Inflammatory macrophage (primary cell): ENCODE measurements at places on chromosomes 2 and 18.

DNA sequence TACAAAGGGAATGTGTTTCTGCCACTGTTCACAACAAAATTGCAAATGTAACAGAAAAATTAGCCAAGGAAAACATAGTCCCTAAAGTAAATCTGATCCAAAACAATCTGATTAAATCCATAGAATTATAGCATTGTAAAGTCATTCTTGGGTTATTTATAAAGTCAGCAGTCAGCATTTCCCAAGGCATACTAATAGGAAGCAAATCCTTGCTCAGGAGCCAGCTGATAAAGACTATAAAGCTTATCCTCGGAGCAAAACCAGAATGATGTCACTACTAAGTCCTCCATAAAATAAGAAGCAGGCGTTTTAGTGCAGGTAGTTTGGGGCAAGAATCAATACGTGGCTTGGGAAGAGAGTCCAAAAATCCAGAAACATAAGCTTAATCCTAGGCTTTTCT, 67.3 kb upstream of the CSRNP3 start:
- no peak for DNase-seq

DNA sequence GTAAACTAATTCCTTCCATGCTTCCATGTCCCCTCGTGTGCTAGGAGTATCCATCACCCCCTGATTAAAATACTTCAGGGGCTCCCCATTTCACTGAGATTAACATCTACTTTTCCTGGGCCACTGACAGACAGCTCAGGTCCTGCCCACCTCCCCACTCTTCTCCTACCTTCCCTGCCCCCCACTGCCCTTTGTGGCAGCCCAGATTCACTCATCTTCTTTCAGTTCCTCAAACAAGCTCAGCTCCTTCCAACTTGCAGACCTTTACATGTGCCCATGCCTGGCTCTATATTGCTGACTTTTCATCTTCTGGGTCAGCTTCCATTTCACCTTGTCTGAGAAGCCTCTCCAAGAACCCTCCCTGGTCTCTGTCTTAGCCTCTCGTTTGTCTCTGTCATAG, 12.0 kb downstream of the RUFY4 start:
- peak; percentile 59 for DNase-seq

DNA sequence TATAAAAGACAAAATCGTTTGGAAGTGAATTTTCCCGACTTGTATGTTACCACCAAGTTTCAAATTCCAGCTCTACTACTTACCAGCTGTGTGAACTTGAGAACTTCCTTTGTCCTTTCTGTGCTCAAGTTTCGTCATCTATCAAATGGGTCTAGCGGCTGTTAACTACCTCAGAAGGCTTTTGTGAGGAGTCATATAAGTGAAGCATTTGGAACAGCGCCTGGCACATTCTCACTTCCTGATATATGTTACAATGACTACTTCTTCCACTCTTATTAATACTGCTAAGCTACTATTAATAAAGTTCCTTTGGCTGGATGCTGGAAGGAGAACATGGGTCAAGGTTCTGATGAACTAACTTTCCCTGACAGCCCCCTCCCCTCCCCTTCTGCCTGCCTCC, 104.5 kb downstream of the MEIS1 start:
- no peak for DNase-seq

DNA sequence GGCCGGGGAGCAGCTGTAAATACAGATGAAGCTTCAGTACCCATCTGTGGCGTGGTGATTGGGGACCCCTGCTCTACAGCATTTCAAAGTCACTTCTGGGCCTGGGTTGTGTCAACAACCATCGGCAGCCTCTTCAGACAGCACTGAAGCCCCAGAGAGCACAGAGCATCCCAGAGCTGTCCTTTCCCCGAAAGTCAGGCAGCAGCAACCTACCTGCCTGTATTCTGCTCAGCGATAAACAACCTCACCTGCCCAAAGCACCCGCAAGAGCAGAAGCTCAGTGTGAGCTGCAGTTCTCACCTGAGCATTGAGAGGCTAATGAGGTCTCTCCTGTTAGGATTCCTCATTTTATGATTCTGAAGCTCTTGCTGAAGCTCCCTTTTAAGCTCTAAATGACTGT, 19.3 kb downstream of the TRABD2A start:
- DNase-seq: no peak

- DNase-seq: no peak
Measured at GRCh38 chr2:233468741-233469110, 97.9 kb downstream of the USP40 start.

DNA sequence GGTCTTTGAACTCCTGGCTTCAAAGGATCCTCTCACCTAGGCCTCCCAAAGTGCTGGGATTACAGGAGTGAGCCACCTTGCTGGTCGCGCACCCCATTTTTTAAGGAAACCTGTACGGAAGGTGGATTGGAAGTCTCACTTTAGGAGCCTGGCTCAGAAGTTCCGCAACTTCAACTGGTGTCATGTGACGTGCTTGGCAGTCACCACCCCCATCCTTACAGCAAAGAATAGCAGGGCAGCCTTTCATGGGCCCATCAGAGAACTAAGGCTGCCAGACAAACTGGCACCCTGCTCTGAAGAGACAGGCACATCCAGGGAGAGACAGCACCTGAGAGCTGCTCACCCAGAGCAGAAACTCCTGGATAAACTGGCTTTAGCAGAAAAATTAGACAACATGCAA, 3.3 kb upstream of the SLC66A2 start:
- DNase-seq: peak; percentile 22

DNA sequence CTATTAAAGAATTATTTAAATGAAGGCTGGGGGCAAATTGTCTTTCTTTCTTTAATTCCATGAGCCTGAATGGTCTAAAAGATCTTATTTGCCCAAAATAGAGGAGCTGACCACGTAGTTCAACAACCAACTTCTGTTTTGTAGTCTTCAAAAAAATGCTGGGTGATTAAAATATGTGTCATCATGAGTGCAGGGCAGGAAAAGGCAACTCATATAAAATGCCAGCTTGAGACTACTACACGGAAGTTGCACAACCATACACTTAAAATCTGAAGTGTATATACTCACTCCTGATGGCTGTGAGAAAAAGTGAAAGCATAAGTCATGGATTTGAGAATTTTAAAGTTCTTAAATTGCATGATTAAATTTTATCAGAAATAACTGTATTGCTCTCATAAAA, 210.9 kb downstream of the DYM start:
- DNase-seq: peak; percentile 76

DNA sequence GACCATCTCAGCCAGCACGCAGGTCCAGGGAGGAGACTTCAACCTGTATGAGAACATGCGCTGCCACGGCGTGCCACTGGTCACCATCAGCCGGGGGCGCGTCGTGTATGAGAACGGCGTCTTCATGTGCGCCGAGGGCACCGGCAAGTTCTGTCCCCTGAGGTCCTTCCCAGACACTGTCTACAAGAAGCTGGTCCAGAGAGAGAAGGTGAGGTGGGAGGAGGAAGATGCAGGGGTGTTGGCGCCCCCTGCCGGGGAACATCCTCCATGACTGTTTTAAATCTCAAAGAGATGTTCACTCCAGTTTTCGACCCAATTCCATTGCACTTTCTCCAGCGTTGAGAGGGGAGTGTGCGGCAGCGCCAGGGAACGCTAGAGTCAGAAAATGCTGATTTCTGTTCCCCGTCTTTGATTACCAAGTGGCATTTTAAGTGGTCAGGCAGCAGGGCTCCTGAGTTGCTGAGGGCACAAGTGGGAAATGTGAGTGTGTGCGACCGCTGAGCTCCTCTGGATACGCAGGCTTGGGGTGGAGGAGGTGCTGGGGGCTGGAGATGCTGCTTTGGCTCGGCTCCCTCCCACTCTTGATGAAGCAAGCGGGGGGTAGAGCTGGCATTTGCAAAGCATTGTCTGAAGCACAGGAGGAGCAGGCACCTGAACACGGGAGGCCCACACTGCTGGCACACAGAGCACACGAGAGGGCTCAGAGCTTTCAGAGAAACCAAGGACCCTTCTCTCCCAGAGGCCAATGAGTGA, 27.7 kb upstream of the MAPRE3 start:
- DNase-seq: peak; percentile 68

GRCh38 chr18:58201733-58202730, 158.0 kb downstream of the NEDD4L start:
- DNase-seq: peak; percentile 21

DNA sequence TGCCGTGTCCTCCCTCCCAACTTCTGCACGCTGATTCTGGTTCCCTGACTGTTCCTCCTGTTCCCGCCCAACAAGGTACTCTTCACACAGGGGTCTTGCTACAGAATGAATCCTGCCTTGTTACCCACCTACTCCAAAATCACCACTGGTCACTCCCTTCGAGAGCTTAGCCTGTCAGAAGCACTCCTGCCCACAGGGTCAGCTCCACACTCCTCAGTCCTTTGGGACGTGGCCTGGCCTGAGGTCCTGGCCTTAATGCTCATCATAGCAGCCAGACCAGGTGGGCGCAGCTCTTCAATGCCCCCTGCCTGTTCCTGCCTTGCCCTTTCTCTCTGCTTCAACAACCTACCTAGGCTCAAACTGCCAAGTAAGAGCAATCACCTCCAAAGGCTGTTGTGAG, 27.8 kb upstream of the ID2 start:
- DNase-seq: no peak

DNA sequence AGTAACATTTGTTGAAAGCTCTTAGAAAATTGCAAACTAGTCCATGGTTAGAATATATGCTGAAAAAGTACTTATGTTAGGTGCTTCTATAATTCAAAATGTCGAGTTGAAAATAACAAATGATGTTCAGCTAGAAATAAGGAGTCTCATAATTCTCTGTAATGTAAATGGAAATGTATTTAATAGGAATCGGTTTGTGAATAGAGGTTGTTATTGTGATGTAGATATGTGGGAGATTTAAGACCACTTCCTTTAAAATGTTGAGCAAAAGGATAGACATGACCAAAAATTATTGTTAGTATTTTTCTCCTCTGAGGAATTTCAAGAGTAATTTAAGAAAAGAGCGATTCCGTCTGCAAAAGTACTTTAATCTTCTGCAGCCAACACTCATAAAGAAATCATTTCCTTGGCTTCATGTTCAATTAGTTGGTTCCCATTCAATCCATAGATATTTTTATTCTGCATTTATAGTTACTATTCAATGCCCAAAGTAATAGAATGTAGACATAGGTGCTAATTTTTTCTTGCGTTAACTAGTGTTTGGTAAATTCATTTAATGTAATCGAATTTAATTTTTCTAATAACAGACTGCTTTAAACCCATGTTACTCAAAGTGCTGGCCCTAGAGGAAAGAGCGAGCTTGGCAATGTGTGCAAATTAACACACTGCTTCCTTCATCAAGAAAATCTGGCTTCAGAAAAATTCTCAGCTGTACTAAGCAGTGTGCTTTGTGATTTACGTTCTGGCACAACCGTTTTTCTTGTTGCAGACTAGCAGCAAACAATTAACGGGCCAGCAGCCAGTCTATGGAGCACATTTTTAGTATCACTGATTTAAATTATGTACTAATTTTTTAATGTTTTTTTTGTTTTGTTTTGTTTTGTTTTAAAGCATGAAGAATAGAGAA, 32.2 kb downstream of the FN1 start:
- no peak for DNase-seq

DNA sequence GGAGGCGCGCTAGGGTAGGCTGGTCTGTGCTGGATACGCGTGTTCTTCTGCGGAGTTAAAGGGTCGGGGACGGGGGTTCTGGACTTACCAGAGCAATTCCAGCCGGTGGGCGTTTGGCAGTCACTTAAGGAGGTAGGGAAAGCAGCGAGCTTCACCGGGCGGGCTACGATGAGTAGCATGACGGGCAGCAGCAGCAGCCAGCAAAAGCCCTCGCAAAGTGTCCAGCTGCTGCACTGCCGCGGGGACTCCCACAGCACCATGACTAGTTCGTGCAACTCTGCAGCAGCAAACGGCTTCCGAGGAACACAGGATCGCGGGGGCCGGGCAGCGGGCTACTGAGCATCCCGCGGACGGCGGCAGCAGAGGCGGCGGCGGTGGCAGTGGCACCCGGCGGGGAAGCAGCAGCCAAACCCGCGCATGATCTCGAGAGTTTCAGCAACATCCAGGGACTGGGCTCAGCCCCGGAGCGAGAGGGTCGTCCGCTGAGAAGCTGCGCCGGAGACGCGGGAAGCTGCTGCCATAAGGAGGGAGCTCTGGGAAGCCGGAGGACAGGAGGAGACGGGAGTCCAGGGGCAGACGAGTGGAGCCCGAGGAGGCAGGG, 368 bp downstream of the TMEFF2 start:
- peak; percentile 39 for DNase-seq

DNA sequence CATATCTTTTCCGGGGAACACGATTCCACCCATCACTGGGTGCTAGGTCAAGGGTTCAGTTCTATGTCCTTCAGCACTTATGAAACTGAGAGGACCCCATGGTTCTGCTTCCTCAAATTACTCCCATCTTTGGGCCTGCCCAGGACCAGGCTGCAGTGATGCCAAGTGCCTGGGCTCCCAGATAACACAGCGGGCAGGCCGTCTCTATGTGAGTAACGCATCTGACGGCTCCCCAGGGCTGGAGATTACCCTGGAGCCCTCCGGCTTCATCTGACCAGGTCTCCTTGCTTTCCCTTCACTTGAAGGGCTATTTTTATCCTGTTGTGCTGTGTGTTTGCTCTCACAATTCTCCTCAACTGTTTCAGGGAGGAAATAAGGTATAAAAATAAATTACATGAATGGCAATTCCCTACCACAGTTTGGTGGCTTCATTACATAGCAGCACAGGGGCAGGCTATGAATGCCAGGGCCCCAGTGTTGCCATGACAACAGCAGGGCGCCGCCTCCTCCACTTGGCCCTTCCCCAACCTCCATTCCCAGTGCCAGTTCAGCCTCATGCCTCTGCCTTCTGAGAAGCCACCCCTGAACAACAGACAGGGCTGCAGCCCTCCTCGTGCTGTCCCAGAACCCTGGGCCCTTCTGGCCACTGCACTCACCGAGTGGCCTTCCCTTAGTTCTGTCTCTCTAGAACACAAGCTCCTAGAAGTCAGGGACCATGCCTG, 25.4 kb upstream of the TMEM131 start:
- no peak for DNase-seq

- no peak for DNase-seq
Measured at GRCh38 chr18:30016179-30016578, 1026.4 kb downstream of the DSC3 start.

DNA sequence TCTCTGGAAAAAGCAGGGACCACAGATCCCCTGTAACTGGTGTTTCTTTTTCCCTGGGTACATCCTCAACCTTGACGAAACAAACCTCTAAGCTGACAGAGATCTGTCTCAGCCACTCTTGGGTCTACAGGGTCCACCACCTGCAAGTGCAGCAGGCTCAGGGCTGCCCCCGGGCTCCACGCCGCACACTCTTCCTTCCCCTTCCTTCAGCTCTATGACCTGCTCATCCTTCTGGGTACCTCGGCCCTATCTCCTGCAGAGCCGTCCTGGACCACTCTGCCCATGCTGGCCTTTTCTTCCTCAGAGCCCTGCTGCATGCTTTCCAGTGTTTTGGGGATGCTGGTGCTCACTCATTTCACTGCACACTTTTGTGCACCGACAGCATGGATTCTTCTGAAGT, 27.5 kb downstream of the TUBB6 start:
- no peak for DNase-seq

GRCh38 chr2:237875256-237876060, 16.0 kb downstream of the RAMP1 start:
- no peak for DNase-seq
